ENCODE measurements at places on chromosomes 6 and 20.

GRCh38 chr6:19175023-19175422, 662.1 kb upstream of the ID4 start:
- no peak for DNase-seq

GRCh38 chr6:2020909-2021308, 224.5 kb downstream of the GMDS start:
- DNase-seq = no peak

- DNase-seq = no peak
Measured at GRCh38 chr20:41989039-41989679, 371.0 kb upstream of the CHD6 start.

- DNase-seq = no peak
Measured at GRCh38 chr20:49230021-49230420, 10.8 kb downstream of the DDX27 start.

GRCh38 chr6:34497411-34497810, 31.5 kb downstream of the PACSIN1 start:
- DNase-seq = no peak

DNA sequence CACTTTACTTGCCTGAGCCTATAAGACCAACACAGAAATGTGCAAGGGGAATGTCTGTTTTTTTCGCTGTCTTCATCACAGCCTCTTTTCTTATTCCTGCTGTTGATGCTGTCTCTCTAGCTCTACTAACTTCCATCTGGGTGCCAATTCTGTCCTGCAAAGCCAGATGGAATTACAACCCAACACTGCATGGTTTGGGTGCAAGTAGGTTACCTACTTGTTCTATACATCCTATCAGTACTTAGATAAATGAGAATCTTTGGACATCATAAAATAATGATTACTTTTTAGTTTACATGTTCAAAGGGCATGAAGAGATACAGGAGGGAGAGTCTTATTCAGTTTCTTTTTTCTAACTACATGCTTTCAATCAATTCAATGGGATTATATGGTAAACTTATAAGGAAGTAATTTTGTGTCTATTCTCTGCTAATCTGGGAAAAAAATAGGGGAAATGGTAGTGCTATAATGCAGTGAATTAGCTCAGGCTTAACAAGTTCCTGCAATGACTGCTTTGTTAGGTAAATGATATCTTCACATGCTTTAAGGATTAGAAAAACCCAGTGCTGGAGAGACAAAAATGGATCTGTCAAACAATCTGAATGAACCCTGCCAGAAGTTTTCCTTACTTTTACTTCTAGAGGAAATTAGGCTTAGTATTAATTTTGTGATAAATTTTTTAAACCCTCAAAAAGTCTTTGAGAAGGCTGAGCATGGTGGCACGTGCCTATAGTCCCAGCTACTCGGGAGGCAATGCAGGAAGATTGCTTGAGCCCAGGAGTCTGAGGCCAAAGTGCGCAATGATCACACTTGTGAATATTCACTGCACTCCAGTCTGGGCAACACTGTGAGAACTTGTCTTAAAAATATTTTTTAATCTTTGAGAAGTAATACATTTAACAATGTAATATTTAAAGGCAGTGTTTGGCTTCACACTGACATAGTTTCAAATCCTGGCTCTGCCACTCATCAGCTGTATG, 86.5 kb upstream of the E2F3 start:
- no peak for DNase-seq

DNA sequence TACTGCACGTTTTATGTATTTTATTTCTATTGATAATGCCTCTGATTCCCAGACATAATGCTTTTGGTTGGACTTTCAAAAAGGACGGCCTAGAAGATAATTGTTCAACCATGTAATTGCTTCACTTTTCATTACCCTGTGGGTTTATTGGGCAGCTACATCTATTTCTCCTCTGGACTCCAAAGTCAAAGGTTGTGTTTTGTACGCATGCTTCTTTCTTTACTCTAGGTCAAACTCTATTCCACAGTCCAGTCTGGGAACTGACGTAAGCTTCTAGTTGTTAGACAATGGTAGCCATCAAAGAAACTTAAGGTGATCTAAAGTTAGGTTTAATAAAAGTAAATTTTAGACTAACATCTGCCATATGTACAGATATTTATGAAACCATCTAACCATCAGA, 6.6 kb upstream of the SLC17A3 start:
- no peak for DNase-seq

- no peak for DNase-seq
Measured at GRCh38 chr20:46523696-46524328, 10.5 kb upstream of the ZNF334 start.

- DNase-seq = no peak
Measured at GRCh38 chr20:22160101-22160652, 424.2 kb downstream of the FOXA2 start.

DNA sequence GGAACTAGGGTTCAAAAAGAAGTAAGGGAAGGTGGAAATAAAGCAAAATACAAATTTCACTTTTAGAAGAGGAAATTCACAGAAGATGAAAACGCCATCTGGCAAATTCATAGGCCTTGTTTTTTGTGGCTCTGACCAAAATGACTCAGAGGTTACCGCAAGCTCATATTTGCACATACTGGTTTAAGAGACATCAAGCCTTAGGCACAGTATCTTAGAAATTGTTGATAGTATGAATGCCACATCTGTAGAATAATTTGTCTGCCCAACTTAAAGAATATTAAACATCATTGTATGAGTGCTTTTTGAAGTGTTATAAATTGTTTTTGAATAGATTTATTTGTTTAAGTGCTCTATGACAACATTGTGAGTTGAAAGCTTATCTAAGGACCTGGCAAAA, 10.6 kb downstream of the TAAR1 start:
- DNase-seq = no peak

DNA sequence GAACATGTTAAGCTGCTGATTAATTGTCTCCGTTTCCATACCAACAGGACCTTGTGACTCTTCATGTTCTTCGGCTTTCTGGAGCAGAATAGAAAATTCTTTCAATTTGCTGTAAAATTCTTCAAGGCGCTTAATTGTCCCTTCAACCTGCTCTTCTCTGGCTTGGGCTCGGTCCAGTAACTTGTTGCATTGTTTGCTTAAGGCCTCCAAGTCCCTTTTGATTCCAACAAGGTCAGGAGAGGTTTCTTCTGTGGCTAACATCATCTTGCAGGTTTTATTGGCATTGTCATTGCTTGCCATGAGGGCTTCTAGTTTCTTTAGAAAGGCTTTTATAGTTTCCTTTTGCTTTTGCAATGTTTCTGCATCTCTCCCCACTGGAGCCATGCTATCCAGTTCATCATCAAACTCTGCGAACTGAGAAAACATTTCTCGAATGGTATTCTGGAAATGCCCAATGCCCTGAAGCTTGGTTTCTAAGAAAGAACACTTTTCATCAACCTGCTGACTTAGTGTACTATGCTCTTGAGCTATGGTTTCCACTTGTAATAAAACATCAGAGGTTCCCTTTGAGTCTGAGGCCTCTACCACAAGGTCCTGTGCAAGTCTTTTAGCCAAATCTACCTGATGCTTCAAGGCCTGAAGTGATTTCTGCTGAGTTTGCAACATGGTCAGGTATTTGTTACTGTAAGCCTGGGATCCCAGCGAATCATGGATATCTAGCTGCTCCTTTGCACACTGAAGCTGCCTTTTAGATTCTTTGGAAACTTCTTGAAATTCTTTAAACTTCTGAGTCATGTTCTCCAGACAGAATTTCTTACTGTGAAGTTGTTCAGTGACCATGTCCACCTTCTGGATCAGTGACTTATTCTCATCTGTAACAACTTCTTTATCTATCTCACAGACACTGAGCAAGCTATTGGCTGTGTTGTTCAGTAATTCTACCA, 90.2 kb downstream of the DST start:
- no peak for DNase-seq

DNA sequence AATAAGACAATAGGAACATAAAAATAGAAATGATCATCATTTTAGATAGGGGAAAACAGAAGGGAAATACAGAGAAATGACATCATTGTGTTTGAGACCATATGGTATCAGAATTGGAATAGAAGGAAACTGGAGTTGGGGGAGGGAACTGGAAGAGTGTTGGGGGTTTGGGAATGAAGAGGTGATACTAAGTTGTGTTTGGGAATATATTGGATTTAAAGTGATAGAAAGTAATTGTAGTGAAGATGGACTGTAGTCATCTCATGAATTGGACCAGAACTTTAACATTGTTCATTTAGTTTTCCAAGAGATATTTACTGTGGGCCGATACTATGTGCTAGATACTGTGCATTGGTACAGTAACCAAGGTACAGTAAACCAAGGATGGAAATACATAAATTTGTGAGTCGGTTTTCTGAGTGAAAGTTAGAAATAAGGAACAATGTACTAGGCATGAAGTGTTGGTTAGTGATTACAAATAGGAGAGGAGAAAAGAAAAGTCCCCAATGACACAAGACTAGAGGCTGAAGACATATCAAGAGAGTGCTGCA, 32.3 kb downstream of the KCNQ5 start:
- DNase-seq = no peak

DNA sequence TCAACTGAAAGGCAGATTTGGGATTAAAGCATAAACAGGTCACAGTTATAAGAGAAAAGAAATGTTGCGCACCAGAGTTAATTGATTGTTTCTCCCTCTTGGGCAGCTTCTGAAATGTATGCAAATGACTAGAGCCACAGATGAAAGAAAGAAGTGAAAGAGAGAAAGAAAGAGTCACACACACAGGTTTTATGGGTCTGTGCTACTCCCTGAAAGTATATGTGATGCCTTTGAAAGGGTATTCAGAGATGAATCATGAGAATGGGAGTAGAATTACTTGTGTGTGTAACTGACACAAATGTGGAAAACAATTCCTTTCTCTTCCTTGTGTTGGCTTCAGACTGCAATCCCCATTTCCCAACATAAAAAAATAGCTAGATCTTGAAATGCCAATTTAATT, 196.9 kb downstream of the FOXA2 start:
- DNase-seq = no peak

DNA sequence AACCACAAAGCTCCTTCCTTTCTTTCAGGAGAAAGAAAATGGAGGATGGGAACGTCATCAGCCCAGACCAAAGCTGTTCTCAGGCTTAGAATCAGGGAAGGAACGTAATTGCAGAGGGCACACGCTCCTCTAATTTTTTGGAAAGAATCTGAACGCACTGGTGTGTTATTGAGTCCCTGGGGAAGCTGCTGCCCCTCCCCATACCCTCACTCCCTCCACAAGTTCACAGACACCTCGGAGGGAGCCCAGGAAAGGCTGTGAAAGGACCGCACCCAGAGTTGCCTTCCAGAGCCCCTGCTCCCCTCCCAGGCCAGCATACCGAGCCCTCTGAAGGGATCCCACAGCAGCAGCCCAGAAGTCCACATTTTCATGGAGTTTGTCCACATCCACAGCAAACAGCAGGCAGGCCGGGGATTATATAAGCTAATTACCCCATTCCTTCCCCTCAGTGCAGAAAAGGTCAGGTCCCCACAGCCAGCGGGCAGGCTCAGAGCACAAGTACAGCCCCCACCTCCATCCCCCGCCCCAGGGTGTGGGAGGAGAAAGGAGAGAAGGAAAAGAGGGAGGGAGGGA, 53.7 kb downstream of the ANKRD60 start:
- peak; percentile 43 for DNase-seq

DNA sequence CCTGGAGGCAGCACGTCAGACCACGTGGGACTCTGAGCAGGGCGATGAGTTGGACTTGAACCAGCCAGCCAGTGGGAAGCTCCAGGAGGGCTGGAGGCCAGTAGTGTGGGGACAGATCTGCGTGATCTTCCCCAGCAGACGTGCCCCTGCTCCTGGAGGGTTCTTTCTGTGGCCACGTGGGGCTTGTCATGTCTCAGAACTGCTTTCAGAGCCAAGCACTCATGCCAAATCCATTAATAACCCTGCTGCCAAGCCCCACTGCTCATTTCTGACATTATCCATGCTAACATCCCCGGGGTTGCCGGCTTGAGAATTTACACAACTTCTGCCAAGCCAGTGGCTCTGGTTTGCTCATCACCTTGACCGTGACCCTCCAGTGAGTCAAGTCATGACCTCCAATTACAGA, 38.3 kb downstream of the SIRPA start:
- DNase-seq = peak; percentile 91

- no peak for DNase-seq
Measured at GRCh38 chr20:36004045-36004444, 35.7 kb downstream of the CNBD2 start.

GRCh38 chr20:35296101-35296554, 3.9 kb upstream of the FAM83C start:
- DNase-seq = no peak

- no peak for DNase-seq
Measured at GRCh38 chr6:127765949-127766348, 134.9 kb downstream of the THEMIS start.

DNA sequence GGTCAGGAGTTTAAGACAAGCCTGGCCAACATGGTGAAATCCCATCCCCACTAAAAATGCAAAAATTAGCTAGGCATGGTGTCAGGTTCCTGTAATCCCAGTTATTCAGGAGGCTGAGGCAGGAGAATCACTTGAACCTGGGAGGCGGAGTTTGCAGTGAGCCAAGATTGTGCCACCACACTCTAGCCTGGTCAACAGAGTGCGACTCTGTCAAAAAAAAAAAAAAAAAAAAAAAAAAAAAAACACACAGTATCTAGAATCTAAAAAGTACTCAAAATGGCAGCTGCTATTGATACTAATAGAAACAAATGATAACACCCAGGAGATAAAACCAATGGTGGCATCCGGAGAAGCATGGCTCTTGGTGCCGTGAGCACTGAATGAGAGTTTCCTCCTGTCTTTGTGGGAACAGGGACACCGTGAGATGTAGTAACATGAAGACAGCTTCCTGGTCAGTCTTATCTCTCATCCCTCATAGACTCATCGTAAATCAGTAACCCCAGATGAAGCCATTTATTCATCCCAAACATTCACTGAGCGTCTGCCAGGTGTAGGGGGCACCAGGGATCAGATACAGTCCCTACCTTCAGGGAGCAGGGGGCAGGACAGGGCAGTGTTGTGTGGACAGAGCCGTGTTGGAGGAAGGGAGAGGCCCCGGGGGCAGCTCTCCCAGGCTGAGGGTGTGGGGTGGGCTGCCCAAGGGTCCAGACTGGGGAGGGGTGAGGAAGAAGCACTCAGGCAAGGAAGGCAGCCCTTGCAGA, 66.1 kb downstream of the SYNJ2 start:
- DNase-seq = no peak

GRCh38 chr20:19407736-19408135, 195.3 kb downstream of the SLC24A3 start:
- no peak for DNase-seq

DNA sequence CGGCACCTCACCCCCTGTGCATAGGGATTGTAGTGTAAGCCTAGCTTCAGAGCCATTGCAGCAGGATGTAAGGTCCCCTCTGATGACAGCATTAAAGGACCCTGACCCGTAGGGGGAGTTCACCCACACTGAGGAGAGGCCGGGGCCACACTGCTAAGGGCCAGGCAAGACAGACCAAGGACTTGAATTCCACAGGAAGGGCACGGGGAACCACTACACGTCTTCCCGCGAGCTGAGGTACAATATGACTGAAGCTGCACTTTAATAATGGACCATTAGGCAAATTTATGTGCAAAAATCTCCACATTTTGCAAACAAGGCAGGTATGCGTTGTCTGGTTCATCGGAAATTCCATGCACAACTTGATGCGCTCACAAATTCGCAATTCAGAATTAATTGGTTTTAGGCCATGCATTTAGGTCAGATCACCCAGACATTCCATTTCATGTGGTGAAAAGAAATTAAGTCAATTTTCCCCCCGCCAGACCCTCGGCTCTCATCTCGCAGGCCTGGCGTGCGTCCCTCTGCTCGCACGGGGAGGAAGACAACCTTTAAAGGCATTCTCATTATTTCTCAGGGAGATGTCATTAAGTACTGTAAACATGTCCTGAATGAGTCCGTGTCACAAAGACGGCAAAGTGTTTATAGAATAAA, 111.8 kb downstream of the FOXA2 start:
- no peak for DNase-seq

GRCh38 chr20:56685879-56686278, 56.8 kb downstream of the TFAP2C start:
- DNase-seq = no peak

All from right cardiac atrium (tissue), 5 donors.